B cell (primary cell): ENCODE measurements at places on chromosomes 16 and 17.

DNA sequence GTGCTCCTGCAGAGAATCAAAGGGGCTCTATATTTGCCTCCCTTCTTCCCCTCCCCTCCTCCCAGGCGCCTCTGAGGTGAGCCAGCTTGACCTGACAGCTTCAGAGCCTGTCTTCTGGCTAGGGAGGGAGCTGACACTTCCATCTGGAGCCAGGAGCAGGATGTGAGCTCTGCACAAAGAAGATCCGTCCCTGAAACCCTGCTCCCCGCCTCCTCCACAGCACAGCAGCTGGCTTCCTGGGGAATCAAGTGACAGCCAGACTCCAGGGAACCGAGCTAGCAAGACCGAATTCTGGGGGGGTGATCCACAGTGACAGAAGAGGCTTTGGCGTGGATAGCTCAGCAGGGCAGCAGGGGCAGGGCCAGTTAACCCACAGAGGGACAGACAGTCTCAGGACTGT, 37.2 kb downstream of the CCDC182 start:
- H3K4me1 ChIP-seq: no peaks in the 10 kb centered on the region
- no peaks in the 10 kb centered on the region for H3K27me3 ChIP-seq
- H3K4me3 ChIP-seq: no peak overlapping the region
- H3K27ac ChIP-seq: no peak overlapping the region

GRCh38 chr17:32558326-32558955, 71.6 kb downstream of the CDK5R1 start:
- H3K36me3 ChIP-seq: no peaks in the 10 kb centered on the region
- H3K27me3 ChIP-seq: no peaks in the 10 kb centered on the region
- peaks cover 42% of the 10 kb centered on the region for H3K4me1 ChIP-seq
- H3K27ac ChIP-seq: peak overlapping the region; percentile 76

DNA sequence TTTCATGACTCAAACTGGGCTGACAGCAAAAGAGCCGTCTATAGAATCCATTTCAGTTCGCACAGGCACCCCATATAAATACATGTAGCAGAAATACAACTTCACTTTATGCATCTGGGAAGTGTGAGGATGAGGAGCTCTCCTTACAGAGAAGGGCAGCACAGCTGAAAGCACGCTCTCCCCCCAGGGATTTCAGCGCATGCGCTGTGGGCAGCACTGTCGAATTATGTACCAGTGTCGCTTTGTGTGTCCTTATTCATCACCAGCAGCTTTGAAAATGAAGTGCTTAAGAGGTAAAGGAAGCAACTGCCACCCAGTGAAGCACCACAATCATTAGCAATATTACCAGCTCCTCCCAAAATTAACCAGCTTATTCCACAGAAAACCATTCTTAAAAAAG, 39.9 kb downstream of the CEP95 start:
- H3K27me3 ChIP-seq: no peaks in the 10 kb centered on the region
- H3K4me1 ChIP-seq: no peaks in the 10 kb centered on the region
- no peaks in the 10 kb centered on the region for H3K36me3 ChIP-seq
- no peak for DNase-seq
- no peak overlapping the region for H3K4me3 ChIP-seq

- no peaks in the 10 kb centered on the region for H3K27me3 ChIP-seq
- peak overlapping the region; percentile 48 for H3K27ac ChIP-seq
- peaks cover 13% of the 10 kb centered on the region for H3K36me3 ChIP-seq
- peak; percentile 74 for DNase-seq
- H3K4me3 ChIP-seq: peak overlapping the region; percentile 24
- peaks cover 24% of the 10 kb centered on the region for H3K4me1 ChIP-seq
These were observed 709 bp downstream of the STAT5A start for GRCh38 chr17:42288803-42289610.

GRCh38 chr16:2787406-2787805, at the start of gene PRSS33:
PRSS33 (minus strand) TSS chr16:2787560; CDS start chr16:2786547, 1,013 bp downstream.
- H3K27ac ChIP-seq: no peak within 1 kb of the TSS
- DNase-seq: no peak
- H3K27me3 ChIP-seq: peaks cover 50% of the 10 kb centered on the region
- peaks cover 17% of the 10 kb centered on the region for H3K4me1 ChIP-seq

- H3K27me3 ChIP-seq: no peaks in the 10 kb centered on the region
- peak; percentile 81 for DNase-seq
- peak overlapping the region; percentile 32 for H3K27ac ChIP-seq
- H3K4me1 ChIP-seq: peaks cover 93% of the 10 kb centered on the region
- peaks cover 3% of the 10 kb centered on the region for H3K36me3 ChIP-seq
These were observed 20.6 kb downstream of the MAP3K14 start for GRCh38 chr17:45296003-45296832.

GRCh38 chr16:14527411-14528044, 102.5 kb downstream of the PARN start:
- H3K27me3 ChIP-seq: no peaks in the 10 kb centered on the region
- H3K4me1 ChIP-seq: peaks cover 2% of the 10 kb centered on the region
- H3K27ac ChIP-seq: no peak overlapping the region

GRCh38 chr17:44977814-44978550, 9.9 kb upstream of the C1QL1 start:
- H3K27me3 ChIP-seq: no peaks in the 10 kb centered on the region
- no peak overlapping the region for H3K4me3 ChIP-seq
- H3K4me1 ChIP-seq: no peaks in the 10 kb centered on the region
- no peaks in the 10 kb centered on the region for H3K36me3 ChIP-seq

DNA sequence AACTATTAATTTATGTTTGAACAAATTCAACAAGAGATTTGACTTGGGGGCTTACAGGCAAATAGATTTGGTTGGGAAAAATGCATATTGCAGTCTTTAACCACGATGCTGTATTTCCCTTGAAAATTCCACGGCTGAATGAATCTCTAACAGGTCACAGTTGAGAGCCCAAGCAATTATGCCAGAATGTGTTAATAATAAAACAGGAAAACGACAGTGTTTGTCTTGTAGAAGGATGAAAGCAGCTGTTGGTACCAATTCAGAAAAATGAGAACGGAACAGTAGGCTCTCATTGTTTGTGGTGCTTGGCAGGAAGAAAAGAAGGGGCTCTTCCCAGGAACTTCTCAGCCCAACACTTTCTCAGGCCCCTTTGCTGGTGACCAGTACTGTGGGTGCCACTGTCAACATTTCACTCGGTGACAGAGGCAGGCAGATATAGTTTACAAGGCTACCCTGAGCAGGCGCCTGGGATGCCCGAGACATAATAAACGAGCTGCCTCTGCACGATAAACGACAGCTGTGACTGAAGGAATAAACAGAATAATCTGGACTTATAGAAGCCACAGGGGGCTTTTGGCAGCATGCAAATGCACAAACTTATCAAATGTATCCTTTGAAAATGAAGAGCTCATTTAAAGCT, 387.1 kb downstream of the HS3ST4 start:
- H3K4me3 ChIP-seq: no peak overlapping the region
- H3K27me3 ChIP-seq: no peaks in the 10 kb centered on the region
- no peaks in the 10 kb centered on the region for H3K4me1 ChIP-seq
- no peak overlapping the region for H3K27ac ChIP-seq
- DNase-seq: no peak
- no peaks in the 10 kb centered on the region for H3K36me3 ChIP-seq

- H3K4me3 ChIP-seq: no peak overlapping the region
- H3K4me1 ChIP-seq: peaks cover 10% of the 10 kb centered on the region
- H3K27ac ChIP-seq: no peak overlapping the region
- DNase-seq: no peak
- H3K36me3 ChIP-seq: peaks cover 93% of the 10 kb centered on the region
These were observed 9.1 kb upstream of the SLC35B1 start for GRCh38 chr17:49716668-49717364.

DNA sequence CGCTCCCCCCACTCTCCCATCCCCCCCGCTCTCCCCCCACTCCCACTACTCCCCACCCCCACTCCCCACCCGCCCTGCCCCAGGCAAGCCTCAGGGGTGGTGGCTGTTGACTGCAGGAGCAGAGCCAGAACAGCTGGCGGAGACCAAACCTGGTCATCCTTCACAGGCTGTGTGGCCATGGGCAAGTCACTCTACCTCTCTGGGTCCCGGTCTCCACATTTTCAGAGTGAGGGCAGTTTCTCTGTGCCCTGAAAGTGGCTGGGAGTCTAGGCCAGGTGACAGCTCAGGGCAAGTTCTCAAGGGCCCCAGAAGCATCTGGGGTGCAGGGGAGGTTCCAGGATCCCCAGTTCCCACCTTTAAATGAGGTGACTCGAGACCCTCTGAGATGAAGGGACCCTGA, 15.1 kb upstream of the BAHCC1 start:
- no peaks in the 10 kb centered on the region for H3K36me3 ChIP-seq
- no peak for DNase-seq
- no peak overlapping the region for H3K4me3 ChIP-seq
- no peaks in the 10 kb centered on the region for H3K4me1 ChIP-seq
- H3K27ac ChIP-seq: no peak overlapping the region

GRCh38 chr17:58757162-58757613, 1.5 kb downstream of the PPM1E start:
- peaks cover 40% of the 10 kb centered on the region for H3K27me3 ChIP-seq
- H3K4me3 ChIP-seq: no peak overlapping the region
- no peaks in the 10 kb centered on the region for H3K36me3 ChIP-seq

GRCh38 chr16:48182979-48183537, 27.3 kb upstream of the ABCC12 start:
- H3K27me3 ChIP-seq: peaks cover 2% of the 10 kb centered on the region
- H3K4me1 ChIP-seq: no peaks in the 10 kb centered on the region
- no peaks in the 10 kb centered on the region for H3K36me3 ChIP-seq
- no peak overlapping the region for H3K4me3 ChIP-seq
- no peak overlapping the region for H3K27ac ChIP-seq

GRCh38 chr17:32483451-32484019, 3.3 kb upstream of the CDK5R1 start:
- no peaks in the 10 kb centered on the region for H3K27me3 ChIP-seq
- H3K27ac ChIP-seq: peak overlapping the region; percentile 47
- peak; percentile 77 for DNase-seq
- peaks cover 27% of the 10 kb centered on the region for H3K4me1 ChIP-seq
- no peaks in the 10 kb centered on the region for H3K36me3 ChIP-seq

GRCh38 chr17:7296189-7296861, 1.9 kb upstream of the YBX2 start:
- H3K4me1 ChIP-seq: peaks cover 28% of the 10 kb centered on the region
- no peaks in the 10 kb centered on the region for H3K36me3 ChIP-seq
- no peak overlapping the region for H3K4me3 ChIP-seq
- no peak overlapping the region for H3K27ac ChIP-seq
- peak; percentile 84 for DNase-seq
- H3K27me3 ChIP-seq: peaks cover 24% of the 10 kb centered on the region

DNA sequence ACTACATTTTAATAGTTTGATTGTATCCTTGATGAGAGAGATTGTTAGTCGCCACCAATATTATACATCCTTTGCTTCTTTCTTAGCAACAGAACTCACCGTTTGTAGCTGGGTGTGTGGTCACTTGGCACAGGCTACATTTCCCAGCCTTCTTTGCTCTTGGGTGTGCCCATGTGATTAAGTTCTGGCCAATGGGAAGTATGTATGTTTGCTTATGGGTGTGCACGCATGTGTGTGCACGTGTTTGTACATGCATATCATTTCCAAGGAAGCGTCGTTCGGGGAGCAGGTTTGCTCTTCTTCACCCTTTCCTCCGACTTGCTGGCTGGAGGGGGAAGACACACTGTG, 4.4 kb upstream of the SEC14L1 start:
- H3K4me3 ChIP-seq: no peak overlapping the region
- DNase-seq: no peak
- H3K27me3 ChIP-seq: no peaks in the 10 kb centered on the region

DNA sequence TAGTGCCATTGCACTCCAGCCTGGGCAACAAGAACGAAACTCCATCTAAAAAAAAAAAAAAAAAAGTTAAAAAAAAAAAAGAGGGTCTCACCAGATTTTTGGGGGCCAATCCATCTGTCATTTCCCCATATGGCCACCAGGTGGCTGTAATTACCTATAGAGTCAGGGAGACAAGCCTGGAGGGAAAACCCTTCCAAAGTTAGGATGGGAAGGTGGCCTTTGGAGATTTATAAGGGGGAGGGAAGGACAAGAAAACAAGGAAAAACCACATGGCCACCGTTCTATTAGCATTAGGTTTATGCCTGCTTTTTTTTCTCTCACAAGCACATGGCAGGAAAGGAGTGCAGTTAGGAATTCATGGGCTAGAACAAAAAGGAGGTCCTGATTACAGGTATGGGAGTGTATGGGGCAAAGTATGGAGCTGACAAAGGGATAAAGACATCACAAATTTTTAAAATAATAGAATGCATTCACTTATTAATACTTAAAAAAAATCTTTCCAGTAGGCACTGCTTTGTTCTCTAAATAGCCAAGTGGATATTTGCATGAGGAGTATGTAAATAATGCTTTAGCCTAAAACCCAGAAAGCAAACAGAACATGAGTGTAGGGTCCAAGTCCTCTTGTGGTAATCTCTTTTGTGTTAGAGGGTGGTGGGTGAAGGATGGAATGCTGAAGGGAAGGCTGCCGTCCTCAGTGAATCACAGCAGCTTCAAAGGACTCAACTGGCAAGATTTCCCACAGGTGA, 5.1 kb downstream of the CYB5D1 start:
- H3K4me1 ChIP-seq: peaks cover 9% of the 10 kb centered on the region
- H3K27ac ChIP-seq: no peak overlapping the region
- H3K4me3 ChIP-seq: no peak overlapping the region
- peak; percentile 74 for DNase-seq

DNA sequence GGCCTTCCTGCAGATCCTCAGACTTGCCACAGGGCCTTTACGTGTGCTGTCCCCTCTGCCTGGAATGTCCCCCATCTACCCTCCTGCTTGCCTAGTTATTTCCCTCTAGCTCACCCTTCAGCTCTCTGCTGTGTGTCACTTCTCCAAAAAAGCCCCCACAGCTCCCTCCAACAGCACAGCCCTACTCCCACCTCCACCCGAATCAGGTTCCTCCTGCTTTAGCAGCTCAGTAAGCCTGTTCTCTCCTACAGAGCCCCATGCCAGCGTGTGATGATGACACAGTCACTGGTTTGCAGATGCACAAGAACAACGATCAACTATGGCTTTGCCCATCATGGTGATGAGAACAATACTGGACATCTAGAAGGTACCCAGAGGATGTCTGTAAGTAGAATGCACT, 7.1 kb upstream of the SAMD14 start:
- H3K27ac ChIP-seq: no peak overlapping the region
- peaks cover 86% of the 10 kb centered on the region for H3K36me3 ChIP-seq
- no peaks in the 10 kb centered on the region for H3K27me3 ChIP-seq
- DNase-seq: no peak
- H3K4me3 ChIP-seq: no peak overlapping the region
